ENCODE measurements at places on chromosomes 7 and 10.

- no peak overlapping the region for H3K4me3 ChIP-seq
- H3K36me3 ChIP-seq: peaks cover 12% of the 10 kb centered on the region
- H3K27ac ChIP-seq: no peak overlapping the region
- no peak for DNase-seq
- H3K4me1 ChIP-seq: no peaks in the 10 kb centered on the region
- no peaks in the 10 kb centered on the region for H3K27me3 ChIP-seq
Observed at GRCh38 chr7:77320714-77321113, 95.4 kb downstream of the GSAP start.

- H3K36me3 ChIP-seq: no peaks in the 10 kb centered on the region
- DNase-seq: no peak
- no peak overlapping the region for H3K27ac ChIP-seq
- H3K4me3 ChIP-seq: no peak overlapping the region
Observed at GRCh38 chr10:123404357-123404756, 250.2 kb downstream of the BUB3 start.

- H3K27ac ChIP-seq: peak overlapping the region; percentile 37
- H3K4me3 ChIP-seq: no peak overlapping the region
- peaks cover 12% of the 10 kb centered on the region for H3K36me3 ChIP-seq
- no peak for DNase-seq
- peaks cover 22% of the 10 kb centered on the region for H3K4me1 ChIP-seq
Observed at GRCh38 chr7:44709945-44710596, 38.6 kb upstream of the ZMIZ2 start.

DNA sequence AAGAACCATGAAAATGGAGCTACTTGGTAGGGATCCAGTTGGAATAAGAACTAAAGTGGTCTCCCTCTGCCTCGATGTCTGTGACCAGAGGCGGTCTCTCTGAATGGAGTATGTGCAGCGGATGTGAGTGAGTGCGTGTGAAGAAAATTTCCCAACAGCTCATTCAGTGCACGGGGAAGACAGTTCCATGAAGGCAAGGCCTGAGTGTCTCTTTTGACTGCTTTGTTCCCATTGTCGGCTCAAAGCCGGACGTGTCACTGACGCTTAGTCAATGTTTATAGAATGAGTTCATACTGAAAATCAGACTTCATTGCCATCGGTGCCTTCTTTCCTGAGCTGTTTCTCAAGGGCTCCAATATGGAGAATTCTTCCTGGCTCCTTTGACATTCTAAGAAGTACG, 55.3 kb upstream of the GRB10 start:
- DNase-seq: no peak
- peaks cover 46% of the 10 kb centered on the region for H3K27me3 ChIP-seq
- H3K36me3 ChIP-seq: no peaks in the 10 kb centered on the region
- H3K4me3 ChIP-seq: no peak overlapping the region
- no peak overlapping the region for H3K27ac ChIP-seq
- H3K4me1 ChIP-seq: no peaks in the 10 kb centered on the region

DNA sequence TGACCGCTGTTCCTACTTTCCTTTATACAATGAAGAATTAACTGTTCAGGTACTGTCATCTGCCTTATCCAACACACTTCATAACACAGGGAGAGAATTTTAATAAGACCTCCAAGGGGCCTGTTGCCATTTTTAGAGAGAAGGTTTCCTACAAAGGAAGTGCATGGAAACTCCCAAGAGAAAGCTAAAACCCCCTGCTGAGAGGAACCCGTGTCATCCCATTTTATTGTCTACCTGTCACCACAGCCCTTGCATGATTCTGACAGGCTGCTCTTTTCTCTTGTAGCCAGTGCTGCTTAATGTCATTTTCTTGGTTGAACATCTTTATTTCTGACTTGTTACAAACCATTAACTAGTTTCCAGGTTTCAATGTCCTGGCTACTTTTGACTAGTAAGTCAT, 98.4 kb downstream of the SNX10 start:
- H3K4me1 ChIP-seq: peaks cover 3% of the 10 kb centered on the region
- H3K27me3 ChIP-seq: peaks cover 22% of the 10 kb centered on the region
- no peaks in the 10 kb centered on the region for H3K36me3 ChIP-seq
- H3K27ac ChIP-seq: no peak overlapping the region
- no peak for DNase-seq
- no peak overlapping the region for H3K4me3 ChIP-seq

GRCh38 chr7:108181073-108181985, 51.2 kb upstream of the LAMB4 start:
- no peaks in the 10 kb centered on the region for H3K27me3 ChIP-seq
- no peaks in the 10 kb centered on the region for H3K4me1 ChIP-seq
- H3K27ac ChIP-seq: no peak overlapping the region
- no peak for DNase-seq
- H3K4me3 ChIP-seq: no peak overlapping the region
- no peaks in the 10 kb centered on the region for H3K36me3 ChIP-seq

DNA sequence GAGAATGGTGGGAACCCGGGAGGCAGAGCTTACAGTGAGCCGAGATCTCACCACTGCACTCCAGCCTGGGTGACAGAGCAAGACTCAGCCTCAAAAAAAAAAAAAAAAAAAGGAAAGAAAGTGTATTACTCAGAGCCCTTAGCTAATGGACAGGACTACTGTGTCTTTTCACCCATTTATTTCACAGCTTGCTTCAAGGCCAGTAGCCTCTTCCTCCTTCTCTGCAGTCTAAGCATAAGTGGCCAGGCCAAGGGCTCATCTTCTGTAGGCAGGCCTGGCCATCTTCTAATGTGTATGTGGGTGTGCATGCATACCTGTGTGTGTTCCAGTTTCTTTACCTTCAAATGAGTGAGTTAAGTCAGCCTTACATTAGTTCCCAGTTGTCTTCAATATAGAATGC, 94.8 kb upstream of the GDF10 start:
- H3K27ac ChIP-seq: no peak overlapping the region
- no peaks in the 10 kb centered on the region for H3K27me3 ChIP-seq
- no peak overlapping the region for H3K4me3 ChIP-seq
- H3K4me1 ChIP-seq: no peaks in the 10 kb centered on the region

- no peak overlapping the region for H3K4me3 ChIP-seq
- DNase-seq: no peak
- no peak overlapping the region for H3K27ac ChIP-seq
- peaks cover 8% of the 10 kb centered on the region for H3K36me3 ChIP-seq
Observed at GRCh38 chr7:7681191-7681935, 37.0 kb downstream of the RPA3 start.

- no peaks in the 10 kb centered on the region for H3K36me3 ChIP-seq
- peak overlapping the region; percentile 39 for H3K27ac ChIP-seq
- H3K4me1 ChIP-seq: peaks cover 12% of the 10 kb centered on the region
- H3K27me3 ChIP-seq: no peaks in the 10 kb centered on the region
Observed at GRCh38 chr10:46094931-46095750, 49.1 kb upstream of the MSMB start.

DNA sequence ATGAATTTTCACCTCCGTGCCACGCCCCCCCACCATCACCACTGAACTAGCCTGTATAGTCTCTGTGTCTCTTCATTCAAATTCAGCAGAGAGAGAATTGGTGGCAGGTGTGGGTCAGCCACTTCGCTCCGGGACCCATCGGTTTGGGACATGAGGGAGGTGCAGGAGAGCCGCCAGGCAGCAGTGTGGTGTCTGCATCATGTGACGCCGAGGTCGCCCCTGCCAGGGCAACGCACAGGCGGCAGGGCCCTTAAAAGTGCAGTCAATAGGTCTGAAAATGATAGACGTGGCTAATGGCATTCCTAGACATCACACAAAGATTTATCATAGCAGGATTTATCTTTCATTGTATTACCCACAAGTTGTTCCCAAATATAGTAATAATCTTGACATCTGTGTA, 100.6 kb upstream of the RNF32 start:
- peaks cover under 1% of the 10 kb centered on the region for H3K4me1 ChIP-seq
- H3K27me3 ChIP-seq: no peaks in the 10 kb centered on the region

- H3K4me1 ChIP-seq: no peaks in the 10 kb centered on the region
- H3K27ac ChIP-seq: no peak overlapping the region
- H3K27me3 ChIP-seq: no peaks in the 10 kb centered on the region
- H3K36me3 ChIP-seq: no peaks in the 10 kb centered on the region
- DNase-seq: no peak
Observed at GRCh38 chr7:21603972-21604749, 61.3 kb downstream of the DNAH11 start.

DNA sequence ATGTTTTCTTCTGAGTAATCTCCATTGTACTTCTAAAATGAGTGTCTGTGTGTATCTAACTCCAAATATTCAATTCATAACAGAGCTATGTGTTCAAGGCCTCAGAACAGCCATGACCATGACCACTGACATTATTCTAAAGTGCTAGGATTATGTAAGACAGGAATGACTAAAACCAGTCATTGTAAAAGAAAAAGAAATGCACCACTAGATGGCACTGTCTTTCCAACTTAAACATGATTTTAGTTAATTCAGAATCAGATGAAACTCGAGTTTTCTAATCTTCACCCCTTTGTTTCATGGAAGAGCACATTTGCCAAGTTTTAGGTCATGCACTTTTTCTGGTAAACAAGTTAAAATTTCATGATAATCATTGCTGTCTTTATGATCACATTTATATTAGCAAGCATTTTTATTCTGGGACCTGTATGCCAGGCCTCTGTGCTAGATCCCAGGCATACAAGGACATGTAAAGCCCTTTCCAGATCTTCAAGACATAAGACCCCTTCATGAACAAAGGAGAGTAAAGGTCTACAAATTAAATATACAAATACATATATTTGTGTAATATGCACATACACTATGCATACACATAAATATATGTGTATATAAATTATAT, 26.1 kb upstream of the RSU1 start:
- no peaks in the 10 kb centered on the region for H3K36me3 ChIP-seq
- H3K4me1 ChIP-seq: no peaks in the 10 kb centered on the region
- no peak for DNase-seq
- peaks cover 3% of the 10 kb centered on the region for H3K27me3 ChIP-seq

DNA sequence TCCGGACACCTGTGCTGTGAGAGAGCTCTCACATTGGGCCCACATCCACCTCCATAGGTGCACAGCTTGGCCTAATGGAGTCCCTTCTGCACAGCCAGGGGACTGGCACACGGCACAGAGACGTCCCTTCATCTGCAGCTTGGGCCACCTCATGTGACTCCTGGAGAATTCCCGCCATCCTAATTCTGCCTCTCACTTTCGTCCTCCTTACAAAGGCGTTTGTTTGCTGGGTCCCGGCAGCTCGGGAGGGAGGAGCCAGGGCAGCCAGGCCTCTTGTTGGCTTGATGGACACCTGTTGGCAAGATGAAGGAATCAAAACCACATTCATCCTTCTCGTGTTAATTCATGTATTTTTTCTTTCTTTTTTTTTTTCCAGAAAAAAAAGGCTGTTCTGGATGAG, 30.7 kb upstream of the TTYH3 start:
- DNase-seq: no peak
- no peak overlapping the region for H3K27ac ChIP-seq
- H3K4me3 ChIP-seq: no peak overlapping the region
- peaks cover 24% of the 10 kb centered on the region for H3K36me3 ChIP-seq

DNA sequence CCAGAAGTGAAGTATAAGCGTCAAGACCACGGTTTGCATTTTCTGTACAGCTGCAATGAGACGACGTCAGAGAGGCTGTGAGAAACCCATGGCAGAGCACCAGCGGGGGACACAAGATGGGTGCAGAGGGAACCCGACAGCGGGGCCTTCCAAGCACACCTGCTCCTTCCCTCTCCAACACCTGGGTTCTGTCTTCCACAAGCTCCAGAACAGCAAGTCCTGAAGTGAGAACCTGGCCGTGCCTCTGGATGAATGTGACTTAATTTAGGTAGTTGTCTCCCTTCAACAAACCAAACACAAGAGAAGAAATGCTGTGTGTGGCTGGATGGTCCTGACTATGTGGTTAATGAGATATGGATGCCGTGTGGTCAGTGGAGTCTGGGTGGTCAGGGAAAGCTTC, 76.1 kb downstream of the ADAM12 start:
- peaks cover 32% of the 10 kb centered on the region for H3K27me3 ChIP-seq
- no peak overlapping the region for H3K4me3 ChIP-seq
- no peak for DNase-seq
- no peaks in the 10 kb centered on the region for H3K4me1 ChIP-seq
- H3K27ac ChIP-seq: no peak overlapping the region

GRCh38 chr10:23965123-23965522, 243.8 kb upstream of the KIAA1217 start:
- no peak for DNase-seq
- H3K27ac ChIP-seq: no peak overlapping the region
- no peak overlapping the region for H3K4me3 ChIP-seq

DNA sequence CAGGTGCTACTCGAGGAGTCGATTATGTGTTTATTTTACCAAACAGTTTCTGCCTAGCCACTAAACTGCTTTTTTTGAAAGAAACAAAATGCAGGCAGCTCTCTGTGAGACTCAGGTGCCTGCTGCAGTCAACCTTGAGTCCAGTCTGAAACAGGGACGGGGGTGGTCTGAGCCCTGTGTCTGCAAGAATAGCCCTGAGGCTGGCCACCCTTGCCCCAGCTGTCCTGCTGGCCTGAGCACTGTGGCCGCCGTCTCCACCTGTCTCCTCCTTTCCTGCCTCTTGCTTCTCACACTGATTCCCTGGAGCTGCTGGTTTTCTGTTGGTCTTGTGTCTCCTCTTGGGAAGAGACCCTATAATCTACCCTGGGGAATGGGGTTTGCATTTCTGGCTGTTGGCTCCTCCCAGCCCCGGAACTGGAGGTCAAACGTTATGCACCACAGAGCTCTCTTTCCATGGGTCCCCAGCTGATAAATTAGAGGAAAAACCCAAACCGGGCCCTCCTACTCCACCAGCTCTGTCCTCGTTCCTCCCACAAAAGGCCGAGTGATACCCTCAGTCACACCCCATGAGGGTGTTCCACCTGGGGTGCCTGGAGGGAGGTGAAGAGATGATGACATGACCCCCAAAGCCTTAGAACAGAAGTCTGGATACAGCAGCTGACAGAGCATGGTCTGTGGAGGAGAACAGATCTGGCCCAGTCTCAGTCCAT, 15.0 kb upstream of the SLC18A3 start:
- H3K4me1 ChIP-seq: no peaks in the 10 kb centered on the region
- H3K36me3 ChIP-seq: no peaks in the 10 kb centered on the region
- DNase-seq: no peak
- H3K4me3 ChIP-seq: no peak overlapping the region
- H3K27ac ChIP-seq: no peak overlapping the region

DNA sequence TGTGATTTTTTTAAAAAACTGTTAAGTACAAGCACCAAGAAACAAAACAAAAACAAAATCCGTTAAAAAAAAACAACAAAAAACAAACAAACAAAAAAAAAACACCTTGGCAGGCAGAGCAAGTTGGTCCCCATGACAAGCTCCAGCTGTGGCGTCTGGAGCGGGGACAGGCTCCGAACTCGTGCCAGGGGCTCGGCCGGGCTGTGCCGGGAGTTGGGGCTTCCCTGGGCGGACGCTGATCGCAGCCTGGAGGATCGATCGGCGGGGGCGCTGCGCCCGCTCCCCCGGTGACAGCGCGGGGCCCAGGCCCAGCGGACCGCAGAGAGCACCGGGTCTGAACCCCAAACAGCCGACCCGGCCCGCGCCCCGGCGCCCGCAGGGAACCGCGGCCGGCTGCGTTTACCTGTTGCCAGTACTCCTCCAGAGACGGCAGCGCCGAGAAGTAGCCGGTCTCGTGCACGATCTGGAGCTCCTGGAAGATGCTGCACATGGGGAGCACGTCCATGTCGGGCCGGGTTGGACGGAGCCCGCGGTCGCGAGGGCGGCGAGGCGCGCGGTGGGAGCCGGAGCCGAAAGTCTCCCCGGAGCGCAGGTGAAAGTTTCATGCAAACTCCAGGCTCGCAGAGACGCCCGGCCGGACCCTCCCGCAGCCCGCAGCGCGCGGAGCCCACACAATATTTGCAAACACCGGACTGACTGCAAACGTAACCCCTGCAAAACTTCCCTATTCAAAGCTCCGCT, at the start of gene KLF6:
KLF6 (minus strand) TSS at position 700 of the 741 bp plus-strand sequence; CDS start at position 505, 195 bp downstream.
- DNase-seq: peak; percentile 42
- peak within 1 kb of the TSS; percentile 91 for H3K4me3 ChIP-seq
- no peaks in the 10 kb centered on the region for H3K27me3 ChIP-seq
- H3K4me1 ChIP-seq: peaks cover 36% of the 10 kb centered on the region
- H3K36me3 ChIP-seq: peaks cover 24% of the 10 kb centered on the region

- no peaks in the 10 kb centered on the region for H3K4me1 ChIP-seq
- no peaks in the 10 kb centered on the region for H3K36me3 ChIP-seq
- no peak for DNase-seq
- H3K27me3 ChIP-seq: peaks cover 46% of the 10 kb centered on the region
Observed at GRCh38 chr7:45893996-45894664, 5.8 kb downstream of the IGFBP1 start.

Measured in progenitor cell of endocrine pancreas (in vitro differentiated cells).